ENCODE measurements at places on chromosomes 7 and 10.

DNA sequence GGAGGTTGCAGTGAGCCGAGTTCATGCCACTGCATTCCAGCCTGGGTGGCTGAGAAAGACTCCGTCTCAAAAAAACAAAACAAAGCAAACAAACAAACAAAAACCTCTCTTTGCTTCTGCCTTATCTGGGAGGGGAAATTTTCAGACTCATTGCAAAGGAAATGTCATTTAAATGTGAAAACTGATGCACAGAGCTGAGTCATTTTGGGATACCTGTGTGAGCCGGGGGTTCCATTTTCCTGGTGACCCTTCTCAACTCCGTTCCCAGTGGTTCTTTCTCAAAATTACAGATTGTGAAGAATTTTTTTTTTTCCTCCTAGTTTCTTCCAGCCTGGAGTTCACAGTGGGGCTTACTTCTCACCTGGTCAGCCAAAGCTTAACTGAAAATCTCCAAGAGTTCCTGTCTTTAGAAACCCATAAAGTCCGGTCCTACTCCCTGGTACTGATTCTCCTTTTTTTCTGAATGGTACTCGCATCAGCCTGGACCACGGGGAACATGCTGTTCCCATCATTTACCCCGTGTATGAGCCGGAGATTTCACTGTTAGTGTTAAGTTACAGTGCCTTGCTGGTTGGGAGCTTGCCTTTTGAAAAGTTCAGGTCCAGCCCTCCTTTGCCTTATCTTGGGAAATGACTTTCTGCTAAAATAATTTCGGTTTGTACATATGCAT, 56.9 kb downstream of the RBM20 start:
- no peak for DNase-seq

DNA sequence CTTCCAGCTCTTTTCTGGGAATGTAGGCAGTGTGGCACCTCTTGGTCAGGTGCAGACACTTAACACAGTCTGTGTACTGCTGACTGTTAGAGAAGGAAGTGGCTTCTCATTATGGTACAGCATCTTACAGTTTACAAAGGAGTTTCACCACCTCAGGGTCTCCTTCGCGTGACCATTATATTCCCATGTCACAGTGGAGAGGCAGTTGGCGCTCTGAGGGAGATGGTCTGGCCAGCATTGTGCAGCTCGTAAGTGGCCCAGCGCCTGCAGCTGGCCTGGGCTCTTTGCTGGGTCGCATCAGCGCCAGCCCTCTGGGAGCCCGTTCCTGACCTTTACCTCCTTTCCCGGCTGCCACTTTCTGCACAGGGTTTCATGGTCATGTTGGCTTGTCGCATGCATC, 15.4 kb downstream of the TSPAN15 start:
- no peak for DNase-seq

GRCh38 chr10:20933705-20934104, 36.6 kb upstream of the NEBL start:
- DNase-seq: no peak

DNA sequence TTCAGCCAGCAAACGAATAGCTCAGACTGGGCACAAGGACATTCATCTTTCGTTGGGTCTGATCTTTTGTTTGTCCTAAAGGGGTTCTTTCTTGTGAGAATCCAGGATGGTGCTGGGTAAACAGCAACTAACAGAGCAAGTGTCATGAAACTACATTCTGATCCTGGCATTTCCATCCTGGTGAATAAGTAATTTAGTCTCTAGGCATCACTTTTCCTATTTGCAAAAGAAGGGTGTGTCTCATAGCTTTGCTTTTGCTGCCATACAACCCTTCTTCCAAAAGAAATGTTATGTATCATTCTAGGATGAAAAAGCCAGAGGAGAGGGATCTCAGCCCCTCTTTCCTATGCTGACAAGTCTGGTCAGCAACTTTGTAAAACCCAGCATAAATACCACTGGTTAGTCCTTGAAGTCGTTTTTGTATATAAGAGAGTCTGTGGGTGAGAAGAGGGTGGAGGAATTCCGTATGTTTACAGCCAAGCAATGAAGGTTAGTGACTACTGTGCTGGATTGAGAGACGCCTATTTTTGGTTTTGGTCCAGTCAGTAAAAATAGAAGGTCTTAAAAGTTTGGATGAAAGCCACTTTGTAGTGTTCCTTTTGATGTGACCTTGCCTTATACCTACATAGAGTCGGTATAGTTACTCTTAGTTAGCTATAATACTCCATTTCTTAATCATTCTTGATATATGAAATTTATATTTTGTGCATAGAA, 88.4 kb upstream of the SLC25A13 start:
- DNase-seq: no peak

GRCh38 chr10:103120546-103120945, 72.5 kb downstream of the NT5C2 start:
- no peak for DNase-seq

GRCh38 chr10:103929381-103929921, 11.5 kb upstream of the STN1 start:
- no peak for DNase-seq

DNA sequence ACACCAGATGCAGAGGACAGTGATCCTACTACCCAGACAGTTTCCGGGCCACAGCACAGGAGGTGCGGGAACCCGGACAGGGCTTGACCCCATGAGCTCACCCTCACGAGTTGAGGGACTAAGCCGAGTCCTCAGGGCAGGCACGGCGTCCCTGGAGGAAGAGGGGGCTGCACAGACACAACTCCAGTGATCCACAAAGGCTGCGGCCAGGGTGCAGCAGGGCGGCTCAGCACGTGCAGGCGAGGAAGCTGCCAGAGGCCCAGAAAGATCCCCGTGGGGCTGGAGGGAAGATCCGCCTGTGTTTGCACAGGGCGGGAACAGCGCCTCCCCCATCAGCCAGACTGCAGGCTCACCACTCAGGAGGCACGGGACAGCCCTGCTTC, 45.9 kb upstream of the TMEM72 start:
- DNase-seq: no peak

- DNase-seq: no peak
These were observed 42.4 kb downstream of the LAMB4 start for GRCh38 chr7:108087778-108088177.

- no peak for DNase-seq
These were observed 38.8 kb downstream of the RNLS start for GRCh38 chr10:88544140-88544870.

- no peak for DNase-seq
These were observed 343.6 kb downstream of the ACTR3B start for GRCh38 chr7:153103202-153103601.

- DNase-seq: no peak
These were observed 40.3 kb downstream of the VSTM4 start for GRCh38 chr10:49074836-49075682.
